Activated CD4-positive, alpha-beta T cell treated with anti-CD3 and anti-CD28 coated beads, Interleukin-2, amount 50 U/mL, for 1 hour (primary cell): ENCODE measurements at places on chromosomes 2 and 18.

DNA sequence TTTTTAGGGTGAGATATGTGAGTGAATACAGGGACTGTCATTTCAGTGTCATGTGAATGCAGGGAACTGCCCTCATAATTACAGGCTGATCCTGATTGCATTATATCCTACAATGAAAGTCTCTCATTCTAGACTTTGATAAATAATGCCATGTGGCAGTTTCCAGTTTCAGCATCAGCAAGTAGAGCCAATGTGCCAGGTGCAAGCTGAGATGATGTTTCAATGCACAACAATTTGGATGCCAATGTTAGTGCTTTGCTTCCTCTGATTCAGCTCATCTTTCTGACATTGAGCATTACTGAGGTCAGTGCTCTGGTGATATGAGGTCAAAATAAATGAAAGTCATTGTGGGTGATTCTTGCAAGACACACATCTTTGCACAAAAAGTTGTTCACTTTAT, 63.7 kb upstream of the TFPI start:
- DNase-seq: no peak

DNA sequence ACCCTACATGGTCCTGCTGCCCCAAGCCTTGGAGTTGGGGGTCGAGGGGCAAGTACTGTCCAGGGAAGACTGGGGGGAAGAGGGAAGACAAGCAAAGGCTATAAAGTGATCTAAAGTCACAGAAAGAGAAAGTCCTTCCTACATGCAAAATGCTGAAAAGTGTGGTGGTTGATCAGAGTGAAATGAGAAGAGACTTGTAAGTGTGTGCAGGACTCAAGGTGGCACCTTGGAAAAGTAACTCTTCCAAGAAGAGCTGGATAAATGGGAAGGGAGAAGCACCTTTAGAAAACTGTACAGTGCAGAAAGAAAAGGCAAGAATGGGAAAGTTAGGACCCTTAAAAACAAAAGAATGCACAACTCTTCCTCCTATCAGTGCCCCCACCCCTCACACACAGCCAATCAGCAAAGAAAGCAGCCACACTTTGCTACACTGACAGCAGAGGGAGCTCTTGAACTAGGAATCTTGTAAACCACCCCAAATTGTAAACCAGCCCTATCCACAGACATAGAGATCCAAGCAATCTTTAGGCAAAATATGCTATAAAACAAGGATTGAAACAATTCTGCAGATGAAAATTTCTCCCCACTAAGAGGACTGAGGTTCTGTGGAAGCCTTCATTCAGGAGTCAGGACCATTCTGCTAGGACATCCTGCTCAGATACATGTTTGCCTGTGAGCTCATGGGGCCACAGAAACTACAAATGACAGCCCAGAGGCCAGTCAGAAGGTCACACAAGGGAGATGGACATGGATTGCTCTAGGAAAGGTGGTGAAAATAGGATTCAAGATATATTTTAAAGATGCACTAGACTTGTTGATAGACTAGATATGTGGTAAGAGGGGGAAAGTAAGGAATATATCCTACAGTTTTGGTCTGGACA, 146.4 kb downstream of the FTCDNL1 start:
- no peak for DNase-seq

DNA sequence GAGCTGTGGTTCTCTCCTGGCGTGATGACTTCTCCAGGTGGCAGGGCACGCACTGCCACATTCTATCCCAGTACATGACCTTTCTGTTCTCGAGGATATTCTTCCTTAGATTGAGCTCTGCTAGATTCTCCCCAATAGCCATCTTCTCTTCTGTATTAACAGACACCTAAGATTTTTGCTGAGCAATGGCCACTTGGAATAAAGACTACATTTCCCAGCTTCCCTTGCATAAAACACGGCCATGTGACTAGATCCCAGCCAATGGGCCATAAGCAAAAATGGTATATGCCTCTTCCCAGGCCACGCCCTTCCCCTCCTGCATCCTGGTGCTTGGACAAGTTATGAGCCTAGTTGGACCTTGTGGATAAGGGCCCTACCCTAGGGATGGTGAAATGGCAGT, 82.1 kb downstream of the EIF2AK3 start:
- DNase-seq: no peak

GRCh38 chr2:209761566-209761965, 10.1 kb upstream of the UNC80 start:
- no peak for DNase-seq

DNA sequence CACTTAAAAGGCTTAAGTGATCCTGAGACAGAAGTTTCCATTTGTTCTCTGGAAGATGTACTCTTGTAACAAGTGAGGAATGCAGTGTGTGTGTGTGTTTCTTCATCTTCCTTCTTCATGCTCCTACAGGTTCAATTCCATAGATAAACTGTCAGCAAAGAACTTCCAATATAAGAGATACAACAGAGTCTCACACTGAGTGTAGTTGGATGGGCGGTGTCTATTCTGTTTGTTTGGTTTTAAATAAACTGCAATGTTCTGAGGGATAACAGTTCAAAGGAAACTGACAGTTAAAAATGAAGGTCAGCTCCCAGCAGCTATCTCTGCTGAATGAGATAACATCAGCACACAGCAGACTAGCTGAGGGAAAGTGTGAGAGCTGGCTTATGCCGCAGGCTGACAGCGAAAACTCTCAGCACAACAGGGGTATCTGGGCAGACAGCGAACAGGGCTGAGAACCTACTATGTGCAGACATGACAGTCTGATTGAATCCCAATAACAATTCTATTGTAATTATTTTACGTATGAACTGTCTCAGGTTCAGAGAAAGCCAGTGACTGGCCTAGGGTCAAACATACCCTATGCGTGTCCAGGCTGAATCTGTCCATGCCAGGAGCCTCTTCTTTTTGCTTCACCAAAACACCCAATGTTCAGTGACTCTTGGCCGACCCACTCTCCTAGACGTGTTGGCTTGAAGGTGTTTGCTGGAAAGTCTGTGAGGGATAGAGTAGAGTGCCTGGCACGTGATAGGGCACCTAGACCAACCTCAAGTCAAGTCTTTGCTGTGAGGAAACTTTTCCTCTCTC, 201.9 kb upstream of the TRIB2 start:
- peak; percentile 46 for DNase-seq

- DNase-seq: no peak
Measured at GRCh38 chr2:188663301-188663700, 310.9 kb upstream of the COL3A1 start.

GRCh38 chr2:32484937-32485336, 128.1 kb downstream of the BIRC6 start:
- DNase-seq: no peak

DNA sequence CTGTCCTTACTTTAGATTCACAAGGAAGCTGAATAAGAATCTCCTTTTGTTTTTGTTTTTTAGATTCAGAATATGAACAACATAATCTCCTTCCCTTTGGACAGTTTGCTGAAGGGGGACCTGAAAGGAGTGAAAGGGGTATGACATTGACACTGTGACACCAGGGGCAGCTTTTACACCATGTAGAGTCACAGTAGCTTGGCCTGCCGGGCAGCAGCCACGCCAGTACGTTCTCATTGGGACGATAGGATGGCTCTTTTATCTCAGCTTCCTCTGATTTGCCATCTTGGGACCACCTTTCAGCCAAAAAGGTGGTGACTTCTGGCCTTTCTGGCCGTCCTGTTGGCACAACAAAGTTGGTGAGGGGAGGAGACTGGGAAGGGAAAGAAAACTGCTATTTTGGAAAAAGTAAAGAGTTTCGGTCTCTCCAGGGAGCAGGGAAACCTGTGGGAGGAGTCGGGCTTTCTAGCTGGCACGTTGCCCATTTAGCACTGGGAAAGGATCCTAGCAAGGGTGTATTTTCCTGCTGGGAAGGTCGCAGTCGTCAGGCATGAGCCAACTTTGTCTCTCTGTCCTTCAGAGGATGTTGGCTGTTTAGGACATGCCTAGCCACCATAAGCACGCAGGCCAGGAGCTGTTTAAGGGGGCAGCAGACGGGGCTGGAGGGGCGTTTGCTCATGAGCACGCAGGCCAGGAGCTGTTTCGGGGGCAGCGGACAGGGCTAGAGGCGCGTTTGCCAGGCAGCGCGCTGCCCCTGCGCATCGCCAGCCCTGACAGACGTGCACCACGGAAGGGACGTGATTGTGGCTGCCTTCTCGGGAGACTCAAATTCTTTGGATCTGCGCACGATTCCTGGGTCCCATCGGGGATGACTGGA, 104.6 kb downstream of the ITGB1BP1 start:
- no peak for DNase-seq

- DNase-seq: no peak
Measured at GRCh38 chr18:77676910-77677309, 427.3 kb downstream of the GALR1 start.

DNA sequence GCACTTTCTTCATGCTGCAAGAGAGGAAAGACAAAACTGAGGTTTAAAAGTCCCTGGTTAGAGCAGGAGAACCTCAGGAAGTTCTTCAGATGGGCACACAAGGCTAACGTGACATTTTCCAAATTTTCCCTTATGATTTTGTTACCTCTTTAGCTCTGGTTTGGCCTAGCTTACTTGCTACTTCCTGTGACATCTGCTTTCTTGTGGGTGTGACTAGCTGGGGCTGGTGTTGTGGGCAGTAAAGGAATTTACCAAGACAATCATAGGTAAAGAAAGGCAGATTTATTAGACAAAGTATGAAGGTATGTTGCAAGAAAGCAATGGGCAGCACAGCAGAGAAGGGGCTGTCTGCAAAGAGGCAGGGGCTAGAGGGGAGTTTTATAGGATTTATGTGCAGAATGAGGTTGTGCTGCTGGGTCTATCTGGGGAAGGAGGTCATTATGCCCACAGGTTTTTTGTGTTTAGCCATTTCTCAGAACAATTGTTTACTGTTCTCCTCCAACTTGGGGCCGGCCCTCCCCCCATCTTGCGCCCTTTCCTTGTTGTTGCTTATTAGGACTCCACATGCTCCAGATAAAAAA, 6.7 kb upstream of the TNP1 start:
- DNase-seq: no peak

DNA sequence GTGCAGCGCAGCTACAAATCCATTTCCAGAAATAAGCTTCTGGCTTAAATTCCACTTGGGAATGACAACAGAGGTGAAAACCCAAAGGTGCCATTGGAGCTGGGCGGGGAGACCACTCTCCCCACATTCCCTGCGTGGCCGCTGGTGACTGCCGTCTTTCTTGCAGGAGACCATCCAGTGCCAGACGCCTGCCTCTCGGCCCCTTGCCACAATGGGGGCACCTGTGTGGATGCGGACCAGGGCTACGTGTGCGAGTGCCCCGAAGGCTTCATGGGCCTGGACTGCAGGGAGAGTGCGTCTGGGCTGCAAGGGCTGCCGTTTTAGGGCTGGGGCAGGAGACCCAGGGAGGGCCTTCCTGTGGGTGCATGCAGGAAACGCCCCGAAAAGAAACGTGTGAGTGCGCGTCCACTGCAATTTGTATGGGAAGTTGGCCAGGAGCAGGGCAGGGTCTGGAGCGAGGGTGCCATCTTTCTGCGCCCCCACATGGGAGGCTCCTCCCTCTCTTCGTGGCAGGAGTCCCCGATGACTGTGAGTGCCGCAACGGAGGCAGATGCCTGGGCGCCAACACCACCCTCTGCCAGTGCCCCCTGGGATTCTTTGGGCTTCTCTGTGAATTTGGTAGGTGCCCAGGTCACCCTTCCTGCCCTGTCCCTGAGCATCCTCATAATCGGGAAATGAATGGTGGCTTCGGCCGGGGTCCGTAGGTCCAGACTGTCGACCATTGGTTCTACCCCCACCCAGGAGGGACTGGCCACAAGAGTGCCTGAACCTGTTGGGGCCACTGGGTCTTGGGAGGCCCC, 49.9 kb downstream of the SNED1 start:
- no peak for DNase-seq

DNA sequence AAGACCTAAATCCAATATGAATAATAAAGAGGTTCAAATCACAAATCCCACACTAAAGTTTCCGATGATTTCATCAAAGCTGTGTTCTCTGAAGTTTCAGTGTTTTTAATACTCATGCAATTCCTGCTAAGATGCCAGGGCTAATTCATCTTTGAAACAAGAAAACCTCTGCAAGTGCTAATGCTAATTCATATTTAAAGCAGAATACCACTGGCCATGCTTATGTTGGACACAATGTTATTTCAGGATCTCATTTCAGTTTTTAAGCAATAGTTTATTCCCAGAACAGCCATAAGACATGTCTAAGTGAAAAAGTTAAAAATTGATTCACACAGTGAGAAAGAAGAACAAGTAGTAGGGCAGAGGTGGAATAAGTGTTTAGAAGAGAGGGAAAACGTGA, 62.8 kb downstream of the GRB14 start:
- no peak for DNase-seq

DNA sequence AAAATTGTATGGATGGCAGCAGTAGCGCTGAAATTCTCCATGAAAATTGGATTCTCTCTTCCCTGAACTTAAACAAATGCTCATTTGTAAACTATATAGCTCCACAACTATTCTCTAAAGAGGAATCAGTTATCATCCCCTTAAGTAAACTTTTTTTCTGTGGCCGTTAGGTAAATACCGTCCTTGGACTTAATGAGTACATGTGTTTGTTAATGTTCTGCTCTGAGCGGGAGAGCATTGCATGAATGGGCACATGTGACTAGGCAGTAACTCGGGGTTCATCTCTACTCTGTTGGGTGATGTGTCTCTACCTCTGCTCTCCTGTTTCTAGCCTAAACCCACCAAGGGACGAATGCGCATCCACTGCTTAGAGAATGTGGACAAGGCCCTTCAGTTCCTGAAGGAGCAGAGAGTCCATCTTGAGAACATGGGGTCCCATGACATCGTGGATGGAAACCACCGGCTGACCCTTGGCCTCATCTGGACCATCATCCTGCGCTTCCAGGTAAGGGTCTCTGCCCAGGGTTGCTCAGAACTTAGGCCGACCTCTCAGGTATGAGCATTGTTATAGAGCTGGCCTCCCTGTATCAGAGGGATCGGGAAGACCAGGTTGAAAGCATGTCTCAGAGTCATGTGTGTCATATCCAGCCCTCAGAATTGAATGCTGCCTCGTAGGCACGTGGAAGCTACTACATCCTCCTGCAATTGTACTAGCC, 111.5 kb upstream of the EML6 start:
- no peak for DNase-seq

- DNase-seq: no peak
Measured at GRCh38 chr2:177275040-177275742, 10.7 kb upstream of the NFE2L2 start.
